Skeletal muscle tissue (tissue), 5 donors: ENCODE measurements at places on chromosomes 7 and 10. TPM values are rescaled to one million over a fixed set of nuclear protein-coding genes. Genes with fewer than 3 reads are reported as not detected.

Gene DNAJC12
- total RNA-seq: 3.1 TPM

Gene PTF1A
- not detected for total RNA-seq

Gene COBL
- 53.2 TPM for total RNA-seq

Gene NKX1-2
- total RNA-seq: not detected

Gene MALSU1
- total RNA-seq: 95.5 TPM

Gene C1QL3
- total RNA-seq: not detected

Gene CPXM2
- total RNA-seq: 0.52 TPM

Gene SLC39A12
- under 0.01 TPM for total RNA-seq

Gene ADAM22
- total RNA-seq: 9.9 TPM

Gene RNF133
- total RNA-seq: 1.0 TPM

Gene CFAP46
- total RNA-seq: not detected

Gene RARRES2
- total RNA-seq: 54.3 TPM

Gene UCN3
- not detected for total RNA-seq

Gene INHBA
- total RNA-seq: 4.7 TPM

Gene TET1
- 15.1 TPM for total RNA-seq

Gene PDGFA
- 44.4 TPM for total RNA-seq

Gene FAM149B1
- total RNA-seq: 16.2 TPM

Gene CNNM1
- not detected for total RNA-seq

Gene ADO
- 16.7 TPM for total RNA-seq

Gene CYP2C18
- not detected for total RNA-seq

Gene NXPH1
- total RNA-seq: not detected

Gene TMEM236
- total RNA-seq: under 0.01 TPM
